ENCODE measurements at places on chromosomes 3 and 15. TPM values are rescaled to one million over a fixed set of nuclear protein-coding genes. Genes with fewer than 3 reads are reported as not detected.
A peak's percentile ranks its signal among the peaks of the same experiment; 100 is the strongest.

DNA sequence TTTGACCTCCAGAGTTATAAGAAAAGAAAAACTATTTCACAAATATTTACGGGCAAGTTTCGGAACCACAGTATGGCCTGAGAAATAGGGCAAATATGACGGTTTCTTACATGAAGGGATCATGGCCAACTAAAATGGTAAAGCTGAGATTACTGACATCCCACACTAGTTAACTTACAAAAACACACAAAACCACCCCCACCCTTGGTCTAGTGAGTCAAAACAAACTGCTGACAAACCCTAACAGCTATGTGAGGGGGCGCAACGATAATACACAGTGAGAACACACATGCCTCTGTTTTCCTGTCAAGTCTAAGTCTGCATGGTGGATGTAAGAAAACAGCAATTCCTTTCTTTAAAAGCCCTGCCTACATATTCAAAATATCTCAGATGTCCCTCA, 32.3 kb downstream of the CBLB start:
- DNase-seq = peak; percentile 78

GRCh38 chr3:112746675-112747280, 99.9 kb downstream of the CD200R1L start:
- no peak for DNase-seq

GRCh38 chr3:5299161-5299560, 111.7 kb downstream of the EDEM1 start:
- DNase-seq = no peak

DNA sequence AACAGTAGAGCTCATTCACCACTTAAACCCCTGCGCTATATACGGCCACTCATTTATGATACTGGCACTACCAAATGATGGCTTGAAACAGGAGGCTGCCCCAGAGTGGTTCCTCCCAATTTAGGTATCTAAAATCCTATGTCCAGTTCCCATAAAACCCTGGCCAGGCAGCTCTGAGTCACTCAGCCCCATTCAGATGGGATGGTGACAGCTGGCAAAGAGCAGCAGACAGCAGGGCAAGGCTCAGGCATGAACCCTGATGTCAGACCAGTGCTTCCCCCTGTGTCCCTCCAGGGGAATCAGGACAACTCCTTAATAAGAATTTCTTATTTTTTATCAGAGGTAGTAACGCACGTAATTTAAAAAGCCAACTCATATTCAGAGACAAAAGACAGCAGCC, 77.2 kb upstream of the RNU6-1 start:
- no peak for DNase-seq

DNA sequence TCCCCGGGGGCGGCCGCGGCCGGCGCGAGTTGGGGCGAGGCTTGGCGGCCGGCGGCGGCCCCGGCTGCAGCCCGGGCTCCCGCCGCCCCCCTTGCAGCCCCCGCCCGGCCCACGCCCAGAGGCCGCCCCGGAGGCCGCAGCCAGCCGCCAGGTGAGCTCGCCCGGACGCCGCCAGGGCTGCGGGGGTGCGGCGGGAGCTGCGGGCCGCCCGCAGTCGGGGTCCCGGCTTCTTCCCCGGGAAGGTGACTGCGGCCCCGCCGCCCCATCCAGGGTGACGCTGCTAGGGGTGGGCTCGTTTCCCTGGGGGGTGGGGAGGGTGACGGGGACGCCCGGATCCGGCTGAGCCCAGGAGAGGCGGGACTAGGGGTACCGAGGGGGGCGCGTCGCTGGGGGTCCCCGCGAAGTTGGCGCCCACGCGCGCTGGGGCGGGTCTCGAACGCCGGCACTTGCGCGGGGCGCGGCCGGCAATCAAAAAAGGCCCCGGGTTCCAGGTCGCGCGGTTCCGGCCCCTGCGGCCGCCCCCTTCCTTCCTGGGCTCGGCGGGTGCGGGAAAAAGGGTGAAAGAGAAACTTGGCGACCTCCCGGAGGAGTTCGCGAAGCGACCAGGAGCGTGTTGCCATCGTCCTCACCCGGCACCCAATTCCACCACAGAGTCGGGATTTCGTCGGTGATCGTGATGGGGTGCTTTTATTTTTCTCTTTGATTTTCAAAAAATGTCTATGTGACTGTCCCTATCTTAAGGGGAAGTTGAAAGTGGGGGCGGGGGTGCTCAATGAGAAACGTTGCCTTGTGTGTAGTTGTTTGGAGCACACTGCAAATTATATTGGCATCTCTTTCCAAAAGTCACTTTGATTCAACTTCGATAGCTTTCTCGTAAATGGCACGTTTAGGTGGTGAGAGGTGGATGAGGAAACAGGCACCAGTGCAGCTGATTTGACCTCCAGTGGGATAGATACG, 619 bp downstream of the ATXN7 start:
- peak; percentile 56 for DNase-seq

The LDHAL6B gene
- not detected for total RNA-seq

The PLS1 gene
- 4.5 TPM for total RNA-seq

The BCHE gene
- total RNA-seq = not detected

The FOXL2NB gene
- not detected for total RNA-seq

Data from activated CD4-positive, alpha-beta memory T cell treated with anti-CD3 and anti-CD28 coated beads for 36 hours (primary cell).